ENCODE measurements at places on chromosomes 16 and 17.
A peak's percentile ranks its signal among the peaks of the same experiment; 100 is the strongest.

DNA sequence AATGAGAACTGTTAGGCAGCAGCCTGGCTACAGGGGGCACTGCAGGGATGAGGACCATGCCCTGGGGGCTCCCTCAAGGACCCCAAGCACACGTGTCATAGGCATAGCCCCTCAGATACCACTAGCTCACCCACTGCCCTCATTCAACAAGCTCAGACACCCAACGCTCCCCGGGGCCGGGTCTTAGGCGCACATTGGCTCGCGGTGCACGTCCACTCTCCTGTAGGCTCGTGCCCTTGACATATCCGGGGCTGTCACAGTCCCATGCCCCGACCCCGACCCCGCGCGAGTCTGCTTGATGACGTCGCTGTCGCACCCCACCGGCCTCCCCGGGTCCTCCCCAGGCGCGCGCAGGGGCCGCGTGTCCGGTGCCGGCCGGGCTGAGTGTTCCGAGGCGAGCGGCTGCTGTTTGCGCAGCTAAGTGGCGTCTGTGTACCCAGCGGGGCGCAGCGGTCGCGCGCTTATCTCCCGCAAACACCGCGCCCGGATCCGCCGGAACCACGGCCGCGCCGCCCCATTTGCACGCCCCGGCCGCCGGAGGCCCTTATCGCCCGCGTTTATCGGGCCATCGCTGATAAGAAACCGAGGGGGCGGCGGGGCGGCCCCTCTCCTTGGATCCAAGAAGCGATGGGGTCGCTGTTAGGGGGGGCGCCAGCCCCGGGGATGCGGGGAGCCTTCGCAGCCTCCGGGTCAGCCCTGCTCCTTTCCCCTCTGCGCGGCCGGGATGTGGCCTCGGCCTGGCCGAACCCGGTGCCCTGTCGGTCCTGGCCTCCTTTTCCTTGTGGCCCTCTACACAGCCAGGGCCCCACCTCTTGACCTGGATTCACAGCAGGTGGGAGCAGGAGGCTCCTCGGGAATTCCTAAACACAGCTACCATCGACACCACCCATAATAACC lies 20.7 kb upstream of the NAGS start:
- ATAC-seq: peak; percentile 20

GRCh38 chr17:64448665-64449512 lies at the start of gene MILR1:
MILR1 (plus strand) TSS chr17:64449115; CDS start chr17:64449169, 54 bp downstream.
- ATAC-seq: peak; percentile 93

DNA sequence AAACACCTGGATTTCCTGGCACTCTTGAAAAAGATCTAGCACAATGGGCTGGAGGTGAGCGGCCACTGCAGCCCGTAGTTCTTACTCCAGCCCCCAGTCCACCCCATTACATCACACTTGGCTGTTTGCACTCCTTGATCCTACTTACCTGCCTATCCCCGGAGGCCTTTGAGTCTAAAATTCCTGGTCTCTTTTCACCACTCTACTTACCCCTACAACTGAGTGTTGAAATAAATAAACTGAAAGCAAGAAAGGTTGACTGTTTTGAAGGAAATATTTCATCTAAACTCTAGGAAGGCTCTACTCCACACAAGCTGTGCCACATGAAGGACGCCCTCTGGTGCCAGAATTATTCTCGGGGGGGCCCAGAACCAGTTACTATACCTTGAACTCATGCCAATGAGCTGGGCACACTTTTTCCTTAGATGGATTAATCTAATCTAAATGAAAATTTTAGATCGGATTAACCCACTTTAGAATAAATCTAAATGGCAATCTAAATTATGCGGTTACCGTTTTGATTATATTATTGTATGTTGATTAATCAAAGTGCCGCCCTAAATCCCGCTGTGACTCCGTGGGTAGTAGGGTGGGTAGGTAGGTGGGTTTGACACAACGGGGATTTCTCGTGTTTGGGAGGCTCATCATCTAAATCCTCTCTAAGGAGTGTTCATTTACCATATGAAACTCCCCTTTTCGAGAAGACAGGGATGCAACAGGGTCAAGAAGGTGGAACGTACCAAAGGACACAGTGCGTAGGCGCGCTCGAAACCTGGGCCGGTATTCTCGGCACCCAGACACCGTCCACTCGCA lies 651 bp upstream of the EIF1 start:
- ATAC-seq: peak; percentile 2

- ATAC-seq: no peak
Observed at GRCh38 chr16:85824161-85825135, 25.0 kb downstream of the COX4I1 start.

GRCh38 chr17:3433741-3434140 lies at the start of gene OR1E2:
OR1E2 (minus strand) TSS chr17:3433841; CDS start chr17:3433841, 0 bp downstream.
- ATAC-seq: no peak

DNA sequence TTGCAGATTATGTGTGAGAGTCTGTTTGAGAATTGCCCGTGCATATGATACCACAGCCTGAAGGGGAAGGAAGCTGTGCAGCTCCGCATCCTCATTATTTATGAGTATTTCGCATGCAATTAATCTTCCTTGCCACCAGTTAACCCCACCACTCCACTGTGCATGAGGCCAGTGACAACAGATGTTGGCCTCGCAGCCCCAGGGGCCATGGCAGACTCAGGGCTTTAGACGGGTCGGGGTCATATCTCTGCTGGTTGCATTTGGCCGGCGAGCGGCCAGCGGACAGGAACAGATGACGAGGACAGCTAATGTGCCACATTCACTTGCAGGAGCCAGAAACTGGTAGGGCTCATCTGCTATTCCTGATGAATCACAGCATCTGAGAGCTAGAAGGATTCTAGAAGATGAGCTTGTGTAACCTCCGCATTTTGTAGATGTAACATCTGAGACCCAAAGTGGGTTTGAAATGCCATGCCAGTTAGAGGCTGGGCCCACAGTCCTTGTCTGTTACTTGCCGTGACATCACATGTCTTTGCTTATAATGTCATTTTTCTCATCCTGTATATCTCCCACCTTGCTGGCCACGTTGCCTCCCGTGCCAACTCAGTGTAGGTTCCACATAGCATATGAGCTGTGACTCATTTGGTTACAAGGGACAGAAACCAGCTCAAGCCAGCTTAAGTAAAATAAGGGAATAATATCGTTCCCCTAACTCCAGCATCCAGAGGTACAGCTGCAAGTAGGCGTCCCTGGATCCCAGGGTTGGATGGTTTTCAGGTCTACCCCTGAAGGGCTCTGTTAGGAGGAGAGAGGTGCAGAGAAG lies 137.2 kb downstream of the SNX29 start:
- no peak for ATAC-seq

- ATAC-seq: peak; percentile 17
Observed at GRCh38 chr16:2514333-2515179, 804 bp downstream of the ATP6V0C start.

DNA sequence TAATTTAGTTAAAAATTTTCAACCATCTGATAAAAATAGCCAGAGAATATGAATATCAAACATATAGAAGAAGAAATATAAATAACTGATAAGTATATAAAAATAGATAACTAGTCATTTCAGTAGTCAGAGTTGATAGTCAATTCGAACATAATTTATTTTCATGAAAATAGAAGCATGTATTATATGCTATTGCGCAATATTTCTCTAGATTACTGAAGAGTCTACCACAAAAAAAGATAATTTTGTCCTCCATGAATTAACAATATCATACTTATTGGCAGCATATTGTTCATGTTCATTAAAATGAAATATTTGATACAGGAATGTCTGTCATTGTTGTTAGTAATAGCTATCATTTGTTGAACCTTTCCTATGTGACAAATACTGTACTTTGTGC lies 376.2 kb upstream of the TOM1L1 start:
- ATAC-seq: no peak

DNA sequence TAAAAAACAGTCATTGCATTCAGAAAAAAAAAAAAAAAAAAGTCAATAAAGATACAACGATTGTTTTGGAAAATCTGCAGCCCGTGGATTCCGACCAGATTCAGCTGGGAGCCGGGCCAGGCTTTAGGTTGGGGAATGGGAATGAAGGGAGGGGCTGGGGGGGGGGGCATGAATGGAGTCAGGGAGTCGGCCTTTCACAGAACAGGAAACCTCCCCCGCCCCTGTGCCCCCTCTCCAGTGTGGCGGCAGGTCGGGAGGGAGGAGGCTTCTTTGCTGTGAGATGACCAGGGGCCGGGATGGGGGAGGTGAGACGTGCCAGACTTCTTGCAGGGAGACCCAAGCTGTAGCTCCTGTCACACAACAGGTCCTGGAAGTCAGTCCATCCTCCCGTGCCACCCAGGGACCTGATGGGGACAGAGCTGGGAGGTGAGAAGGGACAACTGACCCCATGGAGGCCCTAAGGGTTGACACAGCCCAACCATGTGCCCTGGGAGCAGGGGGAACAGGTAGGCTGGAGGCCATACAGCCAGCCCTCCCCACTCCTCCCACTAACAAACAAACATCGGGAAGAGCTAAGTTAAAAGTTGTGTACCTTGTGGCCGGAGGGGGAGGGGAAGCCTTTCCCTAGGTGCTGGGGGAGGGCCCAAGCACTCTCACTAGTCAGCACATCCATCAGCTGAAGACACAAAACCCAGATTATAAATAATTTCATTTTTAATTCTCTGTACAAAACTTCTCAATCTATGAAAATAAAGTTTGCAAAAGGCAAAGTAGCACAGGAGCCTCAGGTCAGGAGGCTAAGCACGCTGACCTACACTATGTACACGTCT lies 25.2 kb downstream of the SREBF1 start:
- ATAC-seq: no peak

DNA sequence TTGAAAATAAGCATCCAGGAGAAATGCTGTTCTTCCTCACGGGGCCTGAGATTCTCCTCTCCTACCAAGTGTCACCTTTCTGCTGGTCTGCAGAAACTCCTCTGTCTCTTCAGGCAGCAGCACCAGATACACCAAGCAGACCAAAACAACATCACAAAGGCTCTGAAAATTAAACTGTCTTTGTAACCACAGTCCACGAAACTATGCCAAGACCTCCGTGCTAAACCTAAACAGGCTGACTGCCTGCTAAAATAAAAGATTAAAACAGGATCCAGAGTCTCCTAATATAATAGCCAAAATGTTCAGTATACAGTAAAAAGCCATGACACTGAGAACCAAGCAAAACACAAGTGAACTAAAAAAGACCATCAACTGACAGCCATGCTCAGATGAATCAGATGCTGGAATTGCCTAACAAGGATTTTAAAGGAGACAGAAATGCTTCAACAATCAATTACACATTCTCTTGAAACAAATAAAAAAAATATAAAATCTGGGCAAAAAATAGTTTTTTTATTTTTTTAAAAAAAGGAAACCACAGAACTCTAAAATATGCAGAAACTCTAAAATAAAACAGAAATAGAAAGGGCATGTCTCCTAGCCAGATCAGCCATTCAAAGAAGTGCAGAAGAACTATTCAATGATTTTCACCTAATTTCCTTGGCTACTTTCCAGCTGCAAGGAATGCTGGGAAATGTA lies 50.3 kb upstream of the TOX3 start:
- ATAC-seq: no peak

- peak; percentile 52 for ATAC-seq
Observed at GRCh38 chr16:66850115-66850815, 6.1 kb downstream of the CA7 start.

- no peak for ATAC-seq
Observed at GRCh38 chr16:72022127-72022526, 13.6 kb downstream of the DHODH start.

GRCh38 chr17:64306850-64307463 lies 43.9 kb upstream of the TEX2 start:
- peak; percentile 57 for ATAC-seq

DNA sequence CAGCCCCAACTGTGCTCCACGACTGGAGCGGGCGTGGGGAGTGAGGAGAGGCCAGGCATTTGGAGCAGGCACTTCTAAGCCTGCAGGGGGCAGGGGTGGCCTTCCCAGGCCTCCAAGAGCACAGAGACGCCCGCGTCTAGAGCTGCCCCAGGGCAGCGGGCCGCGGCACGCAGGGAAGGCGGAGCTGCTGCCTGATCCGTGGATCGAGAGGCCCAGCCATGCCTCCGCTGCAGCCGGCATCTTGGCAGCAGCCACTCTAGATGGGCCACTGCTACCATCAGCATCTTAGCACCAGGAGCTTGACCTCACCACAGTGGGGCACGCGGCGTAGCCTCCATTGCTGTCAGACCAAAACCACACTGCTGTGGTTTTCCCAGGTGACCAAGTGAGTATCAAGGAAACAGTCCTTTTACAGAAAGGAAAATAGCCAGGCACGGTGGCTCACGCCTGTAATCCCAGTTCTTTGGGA lies 20.4 kb upstream of the WDR45B start:
- peak; percentile 84 for ATAC-seq

DNA sequence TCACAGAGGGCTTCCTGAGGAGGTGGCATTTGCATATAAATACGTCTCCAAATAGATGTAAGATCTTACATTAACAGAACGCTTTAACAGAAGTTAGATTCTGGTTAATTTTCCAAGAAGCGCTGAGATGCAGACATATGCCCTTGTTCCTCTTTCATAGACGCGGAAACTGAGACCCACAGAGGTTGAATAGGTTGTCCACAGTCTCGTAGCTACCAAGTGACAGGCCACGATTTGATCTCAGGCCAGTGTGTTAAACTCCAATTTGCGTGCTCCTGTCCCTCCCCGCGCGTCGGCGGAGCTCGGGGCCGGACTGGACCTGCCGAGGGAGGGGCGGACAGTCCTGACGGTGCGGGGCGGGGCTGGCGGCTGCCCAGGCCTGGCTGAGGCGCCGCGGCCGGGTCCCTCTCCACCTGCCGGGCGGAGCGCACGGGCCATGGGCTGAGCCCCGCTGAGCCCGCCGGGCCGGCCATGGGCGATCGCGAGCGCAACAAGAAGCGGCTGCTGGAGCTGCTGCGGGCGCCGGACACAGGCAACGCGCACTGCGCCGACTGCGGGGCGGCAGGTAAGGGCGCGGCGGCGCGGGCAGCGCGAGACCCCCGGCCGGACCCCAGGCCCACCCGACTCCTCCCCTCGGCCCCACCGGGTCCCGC lies at the start of gene ADAP2:
Gene ADAP2 (plus strand): TSS at position 402 of the 653 bp plus-strand sequence. CDS start 70 bp downstream, at position 472.
- ATAC-seq: peak; percentile 89

GRCh38 chr16:12341423-12341822 lies 364.9 kb downstream of the SNX29 start:
- ATAC-seq: no peak

Data from stimulated activated memory B cell treated with anti-CD40 and anti-IgM and Interleukin-4, amounts not matched to agents 10 μg/mL and 1 μg/mL and 100 μg/mL, for 72 hours (primary cell).